GM20000 (cell line): ENCODE measurements at places on chromosomes 1 and 21.

DNA sequence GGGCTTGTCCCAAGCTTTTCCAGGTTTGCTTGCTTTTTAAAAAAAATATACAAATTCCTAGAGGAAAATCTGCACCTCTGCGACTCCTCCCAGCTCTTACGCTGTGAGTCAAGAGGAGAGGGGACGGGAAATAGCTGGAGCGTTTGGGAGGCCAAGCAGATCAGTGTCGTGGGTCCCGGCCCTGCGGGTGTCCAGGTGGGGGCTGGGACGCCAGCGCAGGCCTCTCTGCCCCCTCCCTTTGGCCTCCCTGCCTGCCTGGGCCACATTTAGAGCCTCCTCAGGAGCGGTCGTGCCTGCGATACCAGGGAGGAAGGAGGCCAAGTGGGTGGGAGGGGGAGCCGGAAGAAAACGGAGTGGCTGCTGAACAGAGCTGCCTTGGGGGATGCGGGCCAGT lies 9.0 kb downstream of the WNT4 start:
- no peak for DNase-seq

DNA sequence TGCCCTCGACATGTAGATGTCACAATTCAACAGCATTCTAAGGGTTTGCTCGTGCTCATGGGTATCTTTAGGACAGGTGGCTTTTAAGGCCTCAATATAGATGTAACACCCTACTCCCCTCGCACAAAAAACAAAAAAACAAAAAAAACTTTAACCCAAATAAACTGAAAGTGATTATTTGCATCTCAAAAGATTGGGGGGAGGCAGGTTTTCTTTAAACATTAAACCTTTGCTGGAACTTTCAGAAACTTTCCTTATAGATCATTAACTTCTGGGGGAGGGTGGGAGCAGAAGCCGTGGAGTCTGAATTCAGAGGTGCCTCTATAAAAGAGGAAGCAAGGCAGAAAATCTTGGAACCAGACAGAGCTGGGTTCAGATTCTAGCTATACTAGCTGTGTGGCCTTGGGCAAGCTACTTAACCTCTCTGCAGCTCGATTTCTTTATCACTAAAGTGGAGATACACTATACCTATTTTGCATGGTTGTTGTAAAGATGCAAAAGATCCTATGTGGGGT lies 3.2 kb upstream of the KIAA1614 start:
- peak; percentile 71 for DNase-seq

GRCh38 chr1:77316966-77317365 lies 35.1 kb downstream of the AK5 start:
- no peak for DNase-seq

GRCh38 chr1:25001125-25001915 lies 71.2 kb upstream of the RUNX3 start:
- no peak for DNase-seq

DNA sequence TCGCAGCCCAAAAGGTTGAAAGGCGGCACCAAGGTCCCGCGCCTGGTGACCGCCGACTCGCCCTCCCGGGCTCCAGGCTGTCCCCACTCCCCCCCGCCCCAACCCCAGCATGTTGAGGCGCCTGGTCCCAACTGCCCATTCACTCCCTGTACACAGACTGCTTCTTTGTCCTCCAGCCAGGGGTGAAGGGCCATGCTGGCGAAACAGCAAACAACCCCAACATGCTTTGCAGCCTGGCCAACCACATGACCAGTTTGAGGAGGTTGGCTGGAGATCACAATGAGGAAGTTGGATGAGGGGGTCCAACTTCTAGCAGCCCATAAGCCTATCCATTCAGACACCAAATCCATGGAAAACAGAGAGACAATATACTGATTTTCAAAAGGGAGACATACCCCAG lies 13.5 kb downstream of the PDE9A start:
- DNase-seq = no peak

GRCh38 chr1:166029196-166029945 lies 137.4 kb downstream of the FAM78B start:
- no peak for DNase-seq

- DNase-seq = peak; percentile 58
Observed at GRCh38 chr1:90579212-90579802, 137.8 kb downstream of the BARHL2 start.

DNA sequence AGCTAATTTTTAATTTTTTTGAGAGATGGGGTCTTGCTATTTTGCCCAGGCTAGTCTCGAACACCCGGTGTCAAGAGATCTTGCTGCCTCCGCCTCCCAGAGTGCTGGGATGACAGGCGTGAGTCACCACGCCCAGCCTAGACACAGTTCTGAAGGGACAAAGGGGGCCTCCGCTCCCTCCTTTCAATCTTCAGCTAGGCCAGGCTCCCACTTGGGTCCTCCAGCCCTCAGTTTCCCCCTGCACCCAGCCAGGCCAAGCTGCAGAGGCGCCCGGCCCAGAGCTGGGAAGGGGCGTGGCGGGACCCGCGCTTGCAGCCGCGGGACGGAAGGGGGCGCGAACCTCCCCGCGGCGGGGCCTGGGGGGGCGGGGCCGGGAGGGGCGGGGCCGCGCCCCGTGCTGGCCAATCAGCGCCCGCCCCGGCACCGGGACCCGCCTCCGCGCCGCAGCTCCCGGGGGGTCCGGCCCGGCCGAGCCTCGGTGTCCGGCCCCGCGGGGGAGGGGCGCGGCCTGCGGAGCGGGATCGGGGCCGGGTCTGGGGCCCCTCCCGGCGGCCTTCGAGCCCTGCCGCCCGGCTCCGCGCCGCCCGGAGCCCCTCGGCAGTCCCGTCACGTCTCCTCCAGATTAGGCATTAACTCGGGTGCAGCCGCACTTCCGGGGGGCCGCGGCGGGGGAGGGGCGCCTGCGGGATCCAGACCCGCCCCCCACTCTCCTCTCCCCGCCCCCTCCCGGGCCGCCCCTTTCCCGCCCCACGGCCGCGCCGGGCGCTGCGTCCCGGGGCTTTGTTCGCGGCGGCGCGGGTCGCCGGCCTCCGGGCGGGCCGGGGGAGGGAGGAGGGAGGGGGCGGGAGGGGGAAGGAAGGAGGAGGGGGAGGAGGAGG lies 559 bp upstream of the AGRN start:
- peak; percentile 98 for DNase-seq

DNA sequence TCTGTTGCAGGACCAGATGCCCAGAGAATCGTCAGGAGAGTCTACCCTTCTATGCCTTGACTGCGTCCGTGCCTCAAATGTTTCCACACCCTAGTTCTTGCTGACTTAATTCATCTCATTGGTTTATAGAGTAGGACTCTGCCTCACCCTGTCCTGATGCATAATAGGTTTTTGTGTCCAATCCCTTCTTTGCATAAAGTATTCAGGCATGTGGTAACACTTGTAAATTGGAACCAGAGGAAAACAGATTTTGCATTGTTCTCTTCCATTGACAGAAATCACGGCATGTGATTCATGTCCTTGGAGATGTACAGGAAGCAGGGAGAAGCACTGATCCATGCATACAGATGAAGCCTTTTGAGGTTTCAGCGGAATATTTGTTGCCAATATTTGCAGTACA lies 29.5 kb downstream of the PLPPR5 start:
- DNase-seq = no peak

GRCh38 chr1:9835404-9835757 lies 11.6 kb upstream of the CLSTN1 start:
- no peak for DNase-seq

- DNase-seq = no peak
Observed at GRCh38 chr1:162145280-162145965, 75.9 kb downstream of the NOS1AP start.

DNA sequence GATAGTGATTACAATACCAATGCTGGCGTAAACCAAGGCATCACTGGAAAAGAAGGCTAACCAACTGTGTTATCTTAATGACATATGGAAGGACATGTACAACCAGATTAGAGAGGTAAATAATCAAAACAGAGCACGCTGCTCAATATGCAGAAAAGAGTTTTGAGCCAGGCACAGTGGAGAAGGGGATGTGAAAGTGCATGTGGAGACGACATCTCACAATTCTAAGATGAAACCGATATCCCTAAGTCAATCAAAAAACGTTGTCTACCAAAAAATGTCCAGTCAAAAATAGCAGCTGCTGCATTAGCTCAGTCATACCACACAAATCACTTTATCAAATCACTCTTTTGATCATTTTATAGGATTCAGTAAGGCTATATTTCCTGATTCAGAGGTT lies 116.3 kb upstream of the OLIG2 start:
- DNase-seq = no peak

GRCh38 chr1:87872189-87872588 lies 543.5 kb downstream of the LMO4 start:
- no peak for DNase-seq
